ENCODE measurements at places on chromosomes 6 and 20.

DNA sequence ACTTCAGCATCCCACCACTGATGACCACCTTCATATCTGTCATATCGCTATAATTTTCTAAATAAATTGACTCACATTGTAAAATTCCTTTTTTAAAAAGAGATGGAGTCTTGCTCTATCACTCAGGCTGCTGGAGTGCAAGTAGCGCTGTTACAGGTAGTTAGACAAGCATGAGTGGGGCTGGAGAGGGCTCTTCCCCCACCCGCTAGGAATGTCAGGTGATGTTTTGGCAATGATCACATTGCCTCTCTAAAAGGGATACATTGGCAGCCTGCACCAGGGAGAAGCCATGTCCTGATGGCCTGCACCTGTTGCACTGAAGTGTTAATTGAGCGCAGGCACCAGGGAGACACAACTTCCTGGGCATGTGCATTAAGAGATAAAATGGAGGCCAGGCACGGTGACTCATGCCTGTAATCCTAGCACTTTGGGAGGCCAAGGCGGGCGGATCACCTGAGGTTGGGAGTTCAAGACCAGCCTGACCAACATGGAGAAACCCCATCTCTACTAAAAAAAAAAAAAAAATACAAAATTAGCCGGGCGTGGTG lies 16.9 kb upstream of the SLC22A16 start:
- DNase-seq: no peak

- no peak for DNase-seq
These were observed 603 bp upstream of the RAB23 start for GRCh38 chr6:57222743-57223077.

GRCh38 chr6:64553249-64553786 lies 917.7 kb downstream of the PHF3 start:
- no peak for DNase-seq

GRCh38 chr6:47485491-47486135 lies 8.0 kb downstream of the CD2AP start:
- no peak for DNase-seq

DNA sequence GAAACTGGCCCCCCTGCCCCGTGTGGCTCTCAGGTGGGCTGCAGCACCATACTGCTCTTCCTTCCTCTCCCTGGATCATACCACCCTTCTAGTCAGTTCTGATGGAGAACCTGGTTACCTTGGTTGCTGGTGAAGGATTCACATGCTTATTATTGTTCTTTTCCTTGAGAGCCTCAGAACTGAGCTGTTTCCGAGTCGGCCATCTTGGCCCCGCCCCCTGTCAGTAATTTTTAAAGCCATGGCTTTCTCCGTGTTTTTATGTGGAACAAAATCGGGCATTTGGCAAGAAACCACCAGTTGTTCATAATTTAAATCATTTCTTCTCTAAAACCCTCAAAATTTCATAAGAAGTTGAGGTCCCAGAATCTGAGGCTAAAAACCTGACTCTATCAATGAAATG lies 493.8 kb downstream of the NKAIN2 start:
- no peak for DNase-seq

DNA sequence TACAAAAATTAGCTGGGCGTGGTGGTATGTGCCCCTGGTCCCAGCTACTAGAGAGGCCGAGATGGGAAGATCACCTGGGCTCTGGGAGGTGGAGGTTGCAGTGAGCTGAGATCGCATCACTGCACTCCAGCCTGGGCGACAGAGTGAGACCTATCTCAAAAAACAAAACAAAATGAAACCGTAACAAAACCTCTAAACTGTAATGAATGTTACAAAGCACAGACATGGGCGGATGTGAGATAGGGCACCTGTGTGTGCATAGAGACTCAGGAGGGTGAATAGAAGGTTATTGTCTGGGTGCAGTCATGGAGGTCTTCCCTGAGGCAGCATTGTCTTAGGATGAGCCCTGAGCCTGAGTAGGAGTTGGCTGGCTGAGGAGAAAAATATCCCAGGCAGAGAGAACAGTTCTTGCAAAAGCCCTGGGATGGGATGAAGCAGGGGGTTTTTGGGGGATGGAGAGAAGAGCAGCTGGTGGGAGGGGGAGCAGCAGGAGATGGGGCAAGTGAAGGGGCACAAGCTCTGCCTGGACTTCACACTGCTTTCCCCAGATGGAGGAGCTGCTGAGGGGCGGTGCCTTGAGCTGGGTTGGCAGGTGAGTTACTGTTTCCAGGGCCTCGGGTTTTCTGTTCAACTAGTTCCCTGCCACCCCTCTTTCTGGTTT lies 5.2 kb downstream of the BCAS4 start:
- DNase-seq: no peak
